Left colon (tissue), 2 donors: ENCODE measurements at places on chromosomes 7 and 10. TPM values are rescaled to one million over a fixed set of nuclear protein-coding genes. Genes with fewer than 3 reads are reported as not detected.

Gene LIPM
- not detected for total RNA-seq

Gene HACD1
- total RNA-seq, result 6.1 TPM

Gene WNT8B
- not detected for total RNA-seq

Gene HOXA3
- 23.2 TPM for total RNA-seq

Gene AP3M1
- total RNA-seq, result 31.2 TPM

Gene MLXIPL
- total RNA-seq, result 23.3 TPM

Gene PCLO
- total RNA-seq, result 9.2 TPM

Gene MYPN
- total RNA-seq, result 0.12 TPM

DNA sequence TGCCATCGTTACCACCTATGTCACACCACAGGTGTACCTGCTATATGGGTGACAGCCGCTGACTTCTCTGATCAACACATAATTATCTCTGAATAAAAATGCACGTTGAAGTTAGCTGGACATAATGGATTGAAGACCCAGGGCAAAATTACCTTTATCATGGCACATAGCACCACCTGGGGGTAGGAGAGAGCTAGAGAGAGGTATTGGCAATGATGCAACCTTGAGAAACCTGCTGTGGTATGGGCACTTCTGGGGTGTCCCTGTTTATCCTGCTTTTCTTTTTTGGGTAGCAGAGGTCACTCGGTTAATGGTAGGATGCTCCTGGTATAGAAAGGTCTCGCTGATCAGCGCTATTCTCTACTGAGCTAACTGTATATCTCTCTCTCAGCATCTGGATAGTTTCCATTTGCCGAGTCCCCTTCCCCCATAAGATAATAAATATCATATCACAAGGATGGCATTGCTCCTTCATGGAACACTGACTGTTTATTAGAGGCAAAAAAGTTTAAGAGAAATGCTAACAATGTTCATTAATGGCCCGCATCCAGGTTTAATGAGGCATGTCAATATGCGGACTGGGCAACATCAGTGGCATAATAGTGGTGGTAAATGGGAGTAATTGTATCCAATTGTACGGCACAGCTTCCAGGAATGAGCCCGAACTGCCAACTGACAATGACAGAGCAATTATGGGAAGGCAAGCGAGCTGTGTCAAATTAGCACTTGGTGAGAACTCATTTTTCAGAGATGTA is 323.1 kb downstream of the TFEC start:
- peak; percentile 29 for DNase-seq

DNA sequence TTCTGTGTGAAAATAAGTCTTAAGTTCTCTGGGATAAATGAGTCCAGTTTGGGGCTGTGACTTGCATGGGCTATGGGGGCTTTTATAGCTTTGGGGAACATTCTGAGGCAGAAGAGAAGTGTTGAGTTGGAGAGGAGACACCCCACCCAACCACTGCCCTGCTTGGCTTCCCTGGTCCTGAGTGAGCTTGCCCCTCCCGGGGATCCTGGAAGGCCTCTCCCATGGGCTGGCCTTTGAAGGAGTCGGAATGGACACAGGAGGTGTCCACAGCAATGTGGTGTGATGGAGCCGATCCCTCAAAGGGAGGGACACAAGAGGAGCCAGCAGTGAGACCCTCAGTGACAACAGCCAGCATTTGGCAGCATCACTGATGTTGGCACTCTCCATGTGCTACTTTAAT is 89.8 kb downstream of the GLRX3 start:
- DNase-seq, result no peak

GRCh38 chr7:139430443-139430842 is 53.0 kb downstream of the KLRG2 start:
- DNase-seq, result no peak

GRCh38 chr10:115936926-115937767 is 335.9 kb downstream of the GFRA1 start:
- DNase-seq, result no peak

GRCh38 chr10:36195364-36195763 is 553.3 kb upstream of the FZD8 start:
- no peak for DNase-seq

DNA sequence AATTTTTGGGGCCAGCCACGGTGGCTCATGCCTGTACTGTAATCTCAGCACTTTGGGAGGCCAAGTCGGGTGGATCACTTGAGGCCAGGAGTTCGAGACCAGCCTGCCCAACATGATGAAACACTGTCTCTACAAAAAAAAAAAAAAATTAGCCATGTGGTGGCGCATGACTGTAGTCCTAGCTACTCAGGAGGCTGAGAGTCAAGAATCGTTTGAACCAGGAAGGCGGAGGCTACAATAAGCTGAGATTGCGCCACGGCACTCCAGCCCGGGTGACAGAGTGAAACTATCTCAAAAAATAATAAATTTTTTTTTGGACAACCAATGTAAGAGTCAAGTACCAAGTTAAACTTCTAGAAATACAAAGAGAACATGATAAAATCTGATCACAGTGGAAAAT is 164.6 kb downstream of the AVL9 start:
- no peak for DNase-seq

DNA sequence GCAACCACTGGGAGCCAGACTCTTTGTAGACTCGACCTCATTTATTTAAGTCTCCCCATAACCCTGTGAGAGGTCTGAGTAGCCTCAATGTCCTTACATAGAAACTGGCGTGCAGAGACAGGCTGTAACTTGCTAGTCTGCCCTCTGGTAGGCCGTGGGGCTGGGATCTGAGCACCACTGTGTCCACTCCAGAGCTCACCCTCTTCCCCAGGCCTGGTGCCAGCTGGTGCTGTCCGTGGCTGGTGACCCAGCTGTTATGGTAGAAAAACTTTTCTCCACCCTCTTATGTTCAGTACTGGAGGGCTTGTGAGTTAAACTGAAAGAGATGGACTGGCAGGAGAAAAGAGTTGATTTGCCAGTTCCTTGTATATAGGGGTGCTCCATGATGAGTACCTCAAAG is 41.9 kb downstream of the ADAMTS14 start:
- no peak for DNase-seq

DNA sequence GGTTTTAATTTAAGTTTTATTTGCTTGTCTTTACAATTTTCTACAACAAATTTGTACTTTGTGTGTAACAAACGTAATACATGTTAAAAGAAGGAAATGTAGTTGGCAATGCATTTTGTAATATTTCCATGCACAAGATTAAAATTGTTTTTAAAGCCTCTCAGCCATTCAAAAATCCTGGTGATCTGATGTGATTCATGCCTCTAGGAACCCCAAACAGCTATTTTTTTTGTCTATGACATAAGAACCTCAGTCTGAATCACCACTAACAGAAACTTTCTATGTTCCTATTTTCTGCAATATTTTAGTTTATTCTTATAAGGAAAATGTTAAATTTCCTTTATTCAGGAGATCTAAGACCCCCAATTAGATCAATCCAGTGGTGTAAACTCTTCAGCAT is 183.1 kb upstream of the YAE1 start:
- no peak for DNase-seq

GRCh38 chr7:36788825-36789470 is 64.7 kb upstream of the AOAH start:
- no peak for DNase-seq

GRCh38 chr10:11274452-11274851 is 256.8 kb downstream of the CELF2 start:
- DNase-seq, result no peak

GRCh38 chr10:74669210-74669609 is 157.2 kb upstream of the KAT6B start:
- no peak for DNase-seq

GRCh38 chr7:37416378-37417106 is 32.1 kb downstream of the ELMO1 start:
- no peak for DNase-seq

- DNase-seq, result no peak
Observed at GRCh38 chr7:33446551-33446950, 317.2 kb downstream of the BBS9 start.

- DNase-seq, result no peak
Observed at GRCh38 chr10:7634142-7634894, 32.4 kb downstream of the ITIH5 start.

DNA sequence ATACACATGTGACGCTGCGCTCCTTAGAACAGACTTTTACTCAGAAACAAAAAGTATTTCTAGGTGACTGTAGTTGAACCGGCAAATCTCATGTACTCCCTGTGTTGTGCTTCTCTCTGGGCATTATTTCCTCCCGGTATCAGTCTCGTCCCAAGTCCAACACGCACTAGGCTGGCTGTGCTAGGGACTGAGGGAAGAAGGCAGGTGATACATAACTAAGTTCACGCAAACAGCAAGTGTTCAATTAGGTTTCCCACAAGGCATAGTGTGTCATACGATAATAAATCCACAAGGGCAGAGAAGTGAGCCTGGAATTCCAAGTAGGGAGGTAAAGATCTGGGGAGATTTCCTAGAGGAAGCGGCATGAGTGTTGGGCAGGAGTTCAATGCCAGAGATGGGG is 20.4 kb downstream of the FAM53B start:
- DNase-seq, result no peak

DNA sequence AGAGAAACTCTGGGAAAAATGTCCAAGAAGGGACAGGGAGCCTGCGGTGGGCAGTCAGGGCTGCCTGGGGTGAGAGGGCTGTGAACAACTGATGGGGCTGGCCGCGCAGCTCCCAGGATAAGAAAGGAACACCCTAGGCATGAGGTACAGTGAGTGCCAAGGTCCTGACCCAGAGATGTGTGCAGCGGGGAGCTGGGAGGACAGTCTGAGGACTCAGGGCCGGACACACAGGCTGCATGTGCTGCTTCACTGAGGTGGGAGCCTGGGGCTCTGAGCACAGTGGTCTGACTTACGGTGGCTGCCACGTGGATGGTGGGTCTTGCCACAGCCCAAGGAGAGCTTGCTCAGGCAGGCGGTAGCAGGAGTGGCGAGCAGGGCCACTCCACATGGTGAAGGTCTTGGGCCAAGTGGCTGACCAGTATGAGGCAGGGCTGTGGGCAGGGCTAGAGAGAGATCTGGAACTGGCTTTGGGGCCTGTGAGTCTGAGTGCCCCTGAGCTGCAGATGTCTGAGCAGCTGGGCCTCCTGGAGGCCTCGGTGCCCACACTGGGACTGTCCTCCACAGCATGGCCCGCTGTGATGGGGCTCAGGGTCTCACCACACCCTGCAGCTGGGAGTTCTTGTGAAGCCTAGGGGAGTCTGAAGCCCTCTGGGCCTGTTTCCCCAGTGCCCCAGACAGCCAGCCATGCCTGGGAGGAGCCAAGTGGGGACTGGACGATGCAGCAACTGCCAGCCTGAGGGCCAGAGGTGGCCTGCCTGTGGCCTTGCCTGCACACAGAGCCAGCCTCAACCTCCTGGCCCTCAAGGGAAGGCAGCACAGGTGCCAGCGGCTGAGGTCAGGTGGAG is 60.3 kb downstream of the RASGEF1A start:
- no peak for DNase-seq

DNA sequence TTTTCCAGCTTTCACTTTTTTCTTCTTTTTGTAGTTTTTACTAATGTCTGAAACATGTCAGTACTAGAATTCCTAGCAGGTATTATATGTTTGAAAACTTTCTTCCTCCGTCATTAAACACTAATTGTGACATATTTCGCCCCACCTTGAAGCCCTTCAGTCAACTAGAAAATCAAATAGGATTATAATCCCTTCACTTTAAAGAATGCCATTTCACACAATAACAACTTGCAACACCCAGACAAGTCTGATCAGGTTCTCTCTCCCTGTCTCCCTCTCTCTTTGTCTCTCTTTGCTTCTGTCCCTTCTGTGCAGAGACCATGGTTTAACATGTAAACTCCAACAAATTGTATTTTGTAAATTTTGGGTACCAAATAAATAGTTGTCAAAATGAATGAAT is 373.5 kb downstream of the SEMA3D start:
- no peak for DNase-seq

- DNase-seq, result no peak
Observed at GRCh38 chr7:134619627-134620331, 26.9 kb upstream of the BPGM start.
